ENCODE measurements at places on chromosomes 2 and 18.
A peak's percentile ranks its signal among the peaks of the same experiment; 100 is the strongest.

DNA sequence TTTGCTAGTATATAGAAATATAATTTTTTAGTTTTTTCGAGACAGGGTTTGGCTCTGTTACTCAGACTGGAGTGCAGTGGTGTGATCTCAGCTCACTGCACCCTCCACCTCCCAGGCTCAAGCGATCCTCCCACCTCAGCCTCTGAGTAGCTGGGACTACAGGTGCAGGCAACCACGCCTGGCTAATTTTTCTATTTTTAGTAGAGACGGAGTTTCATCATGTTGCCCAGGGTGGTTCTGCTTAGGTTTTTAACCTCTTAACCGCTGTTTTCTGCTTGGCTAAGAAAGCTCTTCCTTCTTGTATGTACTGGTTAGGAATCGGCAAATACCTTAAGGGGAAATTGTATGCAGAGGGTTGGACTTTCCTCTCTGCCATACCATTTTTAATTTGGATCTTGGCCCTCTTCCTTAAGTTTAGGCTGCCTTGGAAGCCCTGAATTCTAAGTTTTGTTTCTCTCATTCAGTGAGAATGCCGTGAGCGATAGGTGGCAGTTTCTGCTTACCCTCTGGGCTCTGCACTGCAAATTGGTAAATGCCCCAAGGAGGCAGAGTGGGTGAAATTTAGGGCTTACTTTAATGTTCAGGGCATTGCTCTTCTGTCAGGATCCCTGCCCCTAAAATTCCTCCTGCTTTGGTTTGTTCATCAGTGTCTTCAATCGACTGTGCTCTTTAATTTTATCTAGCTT, 32.3 kb downstream of the EML6 start:
- no peak for DNase-seq

DNA sequence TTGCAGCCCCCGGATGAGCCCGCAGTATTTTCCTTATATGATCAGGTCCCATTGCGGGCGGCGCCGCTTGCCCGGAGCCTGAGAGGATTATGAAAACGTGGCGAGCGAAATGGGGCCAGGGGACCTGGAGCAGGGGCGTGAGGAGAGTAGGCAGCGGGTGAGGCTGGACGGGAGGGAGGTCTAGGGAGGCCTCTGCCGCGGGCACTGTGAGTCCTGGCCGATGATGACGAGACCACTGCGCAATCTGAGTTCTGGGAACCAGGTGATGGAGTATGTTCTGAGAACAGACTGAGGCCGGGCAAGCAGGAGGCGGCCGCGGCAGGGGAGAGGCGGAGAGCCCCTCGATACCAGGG, 790 bp upstream of the ACAA2 start:
- peak; percentile 72 for DNase-seq

DNA sequence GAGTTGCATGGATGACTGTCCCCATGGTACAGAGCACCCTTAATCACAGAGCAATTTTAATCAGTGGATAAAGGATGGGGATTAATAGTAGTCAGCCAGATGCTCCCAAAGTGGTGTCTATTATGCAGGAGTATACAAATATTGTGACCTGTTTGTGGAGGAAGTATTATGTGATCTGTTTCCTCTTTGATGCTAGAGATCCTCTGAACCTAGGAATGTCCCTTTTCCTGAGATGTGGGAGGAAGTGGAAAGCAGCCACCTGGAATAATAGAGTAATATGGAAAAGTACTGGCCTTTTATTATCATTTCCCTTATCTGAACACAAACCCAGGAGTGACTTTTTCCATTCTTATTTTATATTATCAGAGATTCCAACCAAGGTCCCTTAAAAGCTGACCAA, 94.2 kb upstream of the EFEMP1 start:
- no peak for DNase-seq

DNA sequence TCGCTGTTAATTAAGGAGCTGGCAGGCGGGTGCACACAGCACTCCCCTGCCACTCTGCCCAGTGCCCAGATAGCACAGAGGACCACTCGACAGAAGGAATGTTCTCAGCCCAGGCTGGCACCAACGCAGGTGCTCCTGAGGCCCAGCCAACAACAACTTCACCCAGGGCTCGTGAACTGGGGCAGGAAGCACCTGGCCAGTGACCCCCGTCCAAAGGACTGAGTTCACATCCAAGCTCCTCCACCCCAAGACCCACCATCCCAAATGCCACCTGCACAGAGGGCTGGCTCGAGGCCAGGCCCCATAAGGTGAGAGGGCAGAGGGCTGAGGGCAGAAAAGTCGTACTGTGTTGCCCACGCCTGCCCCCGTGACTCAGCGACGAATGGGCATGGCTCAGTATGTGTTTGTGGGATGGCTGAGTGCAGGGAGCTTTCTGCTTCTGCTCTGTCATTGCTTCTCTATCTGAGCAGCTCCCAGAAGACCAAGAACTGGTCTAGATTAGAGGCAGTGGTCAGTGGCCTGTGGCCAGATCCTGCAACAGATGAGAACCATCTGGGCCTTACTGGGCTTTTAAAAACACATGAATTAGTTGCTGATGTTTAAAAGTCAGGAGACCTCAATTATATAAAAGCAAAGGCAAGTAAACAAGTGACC, 68.4 kb downstream of the POLR1A start:
- peak; percentile 90 for DNase-seq

DNA sequence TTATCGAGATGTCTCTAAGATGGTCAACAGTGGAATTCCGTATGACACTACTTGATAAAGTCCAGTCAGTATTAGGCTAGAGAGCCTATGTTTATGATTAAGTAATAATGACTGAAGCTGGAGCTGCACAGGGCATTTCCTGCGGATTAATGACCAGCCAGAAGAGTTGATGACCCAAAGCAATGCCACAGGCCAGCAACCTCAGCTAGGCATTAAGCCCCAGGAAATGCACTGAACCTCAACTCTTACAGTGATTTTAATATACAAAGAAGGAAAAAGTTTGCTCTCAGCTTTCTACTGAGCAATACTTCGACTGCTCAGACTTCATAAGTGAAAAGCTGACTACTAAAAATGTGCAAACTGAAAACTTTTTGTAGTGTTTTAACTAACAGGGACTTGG, 3.9 kb downstream of the KCTD1 start:
- no peak for DNase-seq

DNA sequence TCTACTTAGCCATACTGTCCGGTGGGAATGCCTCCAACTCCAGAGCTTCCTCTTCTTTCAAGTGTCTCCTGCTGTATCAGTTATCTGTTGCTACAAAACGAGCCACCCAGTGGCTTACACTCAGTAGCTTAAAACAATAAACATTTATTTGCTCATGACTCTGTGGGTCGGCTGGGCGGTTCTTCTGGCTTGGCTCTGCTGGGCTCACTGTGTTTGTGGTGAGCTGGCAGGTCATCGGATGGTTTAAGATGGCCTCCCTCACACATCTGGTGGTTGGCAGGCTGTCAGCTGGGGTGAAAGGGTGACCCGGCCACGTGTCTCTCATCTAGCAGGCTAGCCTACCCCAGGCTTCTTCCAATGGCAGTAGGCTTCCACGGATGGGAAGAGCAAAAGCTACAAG, 122.4 kb upstream of the SLC1A4 start:
- DNase-seq, result peak; percentile 98

GRCh38 chr2:63853527-63854310, 12.0 kb downstream of the UGP2 start:
- peak; percentile 15 for DNase-seq

DNA sequence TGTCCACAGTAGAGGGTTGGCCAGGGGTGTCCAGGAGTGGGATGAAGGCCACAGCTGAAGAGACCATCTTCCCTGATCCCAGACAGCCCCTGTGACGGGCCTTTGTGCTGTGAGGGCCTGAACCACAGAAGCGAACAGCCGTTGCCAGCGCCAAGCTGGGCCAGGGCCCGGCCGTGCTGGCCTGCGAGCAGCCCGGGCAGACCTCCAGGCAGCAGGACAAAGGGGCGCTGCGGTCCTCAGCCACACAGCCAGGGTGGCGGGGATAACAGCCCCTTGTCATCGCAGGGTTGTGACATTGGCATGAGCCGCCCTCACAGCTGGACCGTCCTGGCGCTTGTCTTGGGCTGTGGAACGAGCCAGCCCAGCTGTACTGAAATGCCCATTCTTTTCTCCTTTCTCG, 161.1 kb downstream of the FAM210A start:
- DNase-seq, result no peak

GRCh38 chr2:159595410-159596046, 20.8 kb downstream of the BAZ2B start:
- DNase-seq, result peak; percentile 45

DNA sequence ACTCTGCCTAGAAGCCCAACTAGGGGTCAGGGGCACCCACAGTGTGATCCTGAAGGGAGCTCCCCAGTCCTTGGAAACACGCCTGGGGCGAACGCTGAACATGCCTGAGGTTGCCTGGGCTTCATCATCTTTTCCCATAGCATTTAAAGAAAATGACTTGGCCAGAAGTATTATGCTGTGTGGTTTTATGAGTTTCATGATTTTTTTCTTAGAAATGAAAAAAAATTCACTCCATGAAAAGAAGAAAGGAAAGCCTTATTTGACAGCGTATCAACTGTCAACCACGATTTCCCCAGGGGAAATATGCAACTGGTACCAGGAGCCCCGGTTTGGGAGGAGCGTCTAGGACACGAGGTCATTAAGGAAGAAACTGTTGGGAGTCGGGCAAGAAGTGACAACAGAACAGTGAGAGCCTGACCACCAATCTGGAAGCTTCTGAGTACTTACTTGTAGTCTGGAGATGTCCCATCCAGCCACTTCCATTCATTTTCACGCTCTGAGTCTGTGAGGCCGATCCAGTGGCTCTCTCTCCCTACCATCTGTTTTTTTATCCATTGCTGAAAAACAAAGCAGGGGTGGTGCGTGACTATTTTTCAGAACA, 63.5 kb upstream of the THOC1 start:
- no peak for DNase-seq

DNA sequence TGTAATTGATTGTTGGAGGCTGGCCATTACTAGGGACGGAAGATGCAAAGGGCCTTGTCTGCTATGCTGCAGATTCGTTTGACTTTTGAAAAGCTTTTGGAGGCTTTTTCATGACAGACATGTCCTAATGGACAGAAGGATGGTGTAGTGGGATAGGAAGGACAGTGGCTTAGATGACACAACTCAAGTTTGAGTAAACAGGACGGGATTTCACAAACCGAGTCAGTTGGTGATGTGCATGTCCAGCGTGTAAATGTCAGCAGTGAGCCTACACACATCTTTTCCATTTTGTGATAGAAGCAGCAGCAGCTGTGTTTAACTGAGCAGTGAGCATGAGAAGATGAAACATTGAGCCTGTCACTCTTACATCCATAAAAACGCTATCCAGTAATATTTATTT, 76.0 kb downstream of the NCK2 start:
- DNase-seq, result no peak

DNA sequence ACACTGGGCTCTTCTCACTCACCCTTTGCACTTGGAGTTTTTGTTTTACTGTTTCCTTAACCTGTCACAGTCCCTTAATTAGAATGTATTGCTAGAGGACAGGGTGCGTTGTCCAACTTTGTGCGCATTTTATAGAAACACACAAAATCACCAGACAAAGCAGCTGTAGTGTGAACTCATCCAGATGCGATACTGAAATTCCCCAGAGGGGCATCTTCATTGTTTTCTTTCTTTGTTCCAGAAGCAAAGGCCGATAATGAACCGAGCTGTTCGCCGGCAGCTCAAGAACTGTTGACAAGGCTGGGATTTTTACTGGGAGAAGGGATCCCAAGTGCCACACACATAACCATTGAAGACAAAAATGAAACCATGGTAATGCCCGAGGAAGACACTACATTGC, 137.6 kb downstream of the WDSUB1 start:
- no peak for DNase-seq

DNA sequence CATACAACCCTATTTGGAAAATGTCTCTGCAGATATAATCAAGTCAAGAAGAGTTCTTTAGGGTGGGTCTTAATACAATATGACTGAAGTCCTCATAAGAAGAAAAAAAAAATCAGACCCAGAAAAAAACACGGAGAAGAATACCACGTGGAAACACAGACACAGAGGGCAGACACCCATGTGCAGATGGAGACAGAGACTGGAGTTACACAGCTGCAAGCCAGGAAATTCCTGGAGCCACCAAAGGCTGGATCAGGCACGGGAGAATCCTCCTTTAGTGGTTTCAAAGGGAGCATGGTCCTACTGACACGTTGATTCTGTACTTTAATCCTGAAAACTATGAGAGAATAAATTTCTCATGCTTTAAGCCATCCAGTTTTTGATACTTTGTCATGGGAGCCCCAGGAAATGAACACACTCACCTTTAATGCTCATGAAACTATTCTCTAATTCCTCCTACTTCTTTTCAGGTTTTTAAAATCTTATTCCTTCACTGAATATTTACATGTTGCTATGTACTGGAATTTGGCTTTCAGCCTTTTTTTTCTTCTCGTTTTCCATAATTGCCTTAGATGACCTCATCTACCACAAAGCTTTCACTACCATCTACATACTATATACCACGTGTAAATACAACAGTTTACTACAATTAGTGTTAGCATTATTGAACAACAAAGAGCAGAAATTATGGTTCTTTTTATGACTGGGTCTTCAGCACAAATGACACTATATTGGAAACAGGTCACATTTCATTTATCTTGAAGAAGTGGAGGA, 529.1 kb downstream of the IRS1 start:
- no peak for DNase-seq

GRCh38 chr2:134736167-134736880, 17.5 kb upstream of the TMEM163 start:
- DNase-seq, result no peak

- DNase-seq, result no peak
Observed at GRCh38 chr2:42028571-42029148, 19.2 kb upstream of the PKDCC start.

DNA sequence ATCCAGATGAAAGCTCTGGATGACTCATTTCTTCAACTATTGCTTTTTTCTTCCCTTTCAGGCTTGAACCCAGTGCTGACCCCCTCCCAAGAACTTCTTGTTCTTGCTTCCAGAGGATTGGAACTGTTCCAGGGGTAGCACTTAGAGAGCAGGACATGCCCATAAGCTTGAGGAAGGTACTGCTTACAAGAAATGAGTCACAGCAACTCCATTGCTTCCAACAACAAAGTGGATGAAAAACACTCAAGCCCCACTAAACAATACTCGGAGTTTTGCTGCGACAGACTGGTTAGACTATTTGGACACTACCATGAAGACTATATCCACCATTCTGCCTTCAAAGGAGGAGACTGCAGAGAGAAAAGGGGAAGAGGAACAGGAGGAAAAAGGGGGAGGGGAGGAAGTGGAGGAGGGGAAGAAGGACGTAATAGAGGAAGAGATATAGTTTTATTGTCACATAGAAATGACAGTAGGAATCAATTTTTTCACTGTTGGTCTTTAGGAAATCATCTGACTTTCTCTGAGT, 1.6 kb upstream of the EPC2 start:
- peak; percentile 65 for DNase-seq

GRCh38 chr2:60958361-60958760, 59.2 kb upstream of the PEX13 start:
- DNase-seq, result no peak

DNA sequence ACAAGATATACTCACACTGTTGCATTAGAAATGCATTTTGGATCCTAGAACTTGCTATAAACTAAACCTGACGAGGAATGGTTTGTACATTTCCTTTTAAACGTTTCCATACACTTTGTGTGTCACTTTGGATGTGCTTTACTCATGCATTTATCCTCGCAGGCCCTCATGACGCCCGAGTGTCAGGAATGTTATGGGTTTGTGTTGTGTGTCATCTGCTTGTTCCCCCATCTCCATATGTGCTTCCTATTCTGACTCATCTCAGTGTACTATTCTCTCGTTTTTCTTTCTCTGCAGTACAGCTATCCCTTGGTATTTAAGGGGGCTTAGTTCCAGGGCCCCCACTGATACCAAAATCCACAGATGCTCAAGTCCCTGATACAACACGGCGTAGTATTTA, 121.5 kb upstream of the RASGRP3 start:
- DNase-seq, result peak; percentile 82
